ENCODE measurements at places on chromosomes 2 and 18.
A peak's percentile ranks its signal among the peaks of the same experiment; 100 is the strongest.

DNA sequence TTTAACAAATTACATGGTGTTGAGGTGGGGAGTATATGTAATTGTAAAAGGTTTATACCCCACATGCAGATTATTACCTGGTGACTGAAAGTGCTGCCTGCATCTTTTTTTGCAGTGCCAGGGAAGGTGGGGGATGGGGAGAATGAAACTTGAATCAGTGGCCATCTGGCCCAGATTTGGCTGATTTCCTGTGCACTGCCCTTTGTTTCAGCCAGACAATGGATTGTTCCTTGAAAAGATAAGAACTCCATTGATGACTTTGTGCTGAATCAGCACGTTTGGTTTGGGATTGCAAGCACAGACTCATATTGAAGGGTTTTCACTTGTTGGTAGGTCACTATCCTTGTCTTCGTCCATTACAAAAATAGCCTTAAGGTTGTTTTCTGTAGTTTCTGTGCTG lies 20.9 kb downstream of the GREB1L start:
- DNase-seq: no peak

DNA sequence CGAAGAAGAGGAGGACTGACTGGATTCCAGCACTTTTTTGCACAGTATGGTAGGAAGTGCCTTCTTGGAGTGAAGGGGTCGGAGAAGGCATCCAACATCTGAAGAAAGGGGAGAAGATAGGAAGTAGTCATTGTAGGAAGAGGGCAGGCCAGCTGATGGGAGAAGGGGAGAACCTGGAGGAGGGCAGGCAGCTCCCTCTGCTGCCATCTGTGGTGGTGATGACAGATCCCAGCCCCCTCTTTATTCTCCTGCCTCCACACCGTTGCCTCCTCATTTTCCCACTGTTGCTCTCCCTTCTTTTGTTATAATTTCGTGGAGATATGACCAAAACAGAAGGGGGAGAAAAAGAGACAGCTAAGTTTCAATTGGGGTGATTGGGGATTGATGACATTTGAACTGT lies 2.9 kb upstream of the SCYGR2 start:
- DNase-seq: no peak

- peak; percentile 38 for DNase-seq
Measured at GRCh38 chr2:236352761-236353593, 88.8 kb upstream of the ASB18 start.

DNA sequence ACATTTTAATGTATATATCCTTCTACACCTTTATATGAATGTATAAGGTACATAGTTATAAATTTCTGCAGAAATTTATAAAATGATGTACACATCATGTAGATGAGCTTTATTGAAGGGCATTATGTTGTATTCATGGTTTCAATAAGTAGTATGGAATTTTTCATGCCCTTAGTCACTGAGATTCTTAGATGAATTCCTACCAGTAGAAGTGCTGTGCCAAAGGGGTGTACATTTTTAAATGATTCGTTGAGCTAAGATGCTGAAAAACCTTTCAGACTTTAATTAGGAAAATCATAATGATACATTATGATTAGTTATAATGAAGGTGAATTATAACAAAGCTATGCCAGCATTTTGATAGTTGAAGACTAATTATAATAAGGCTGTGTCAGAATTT lies 115.2 kb downstream of the ZNF236 start:
- DNase-seq: no peak

DNA sequence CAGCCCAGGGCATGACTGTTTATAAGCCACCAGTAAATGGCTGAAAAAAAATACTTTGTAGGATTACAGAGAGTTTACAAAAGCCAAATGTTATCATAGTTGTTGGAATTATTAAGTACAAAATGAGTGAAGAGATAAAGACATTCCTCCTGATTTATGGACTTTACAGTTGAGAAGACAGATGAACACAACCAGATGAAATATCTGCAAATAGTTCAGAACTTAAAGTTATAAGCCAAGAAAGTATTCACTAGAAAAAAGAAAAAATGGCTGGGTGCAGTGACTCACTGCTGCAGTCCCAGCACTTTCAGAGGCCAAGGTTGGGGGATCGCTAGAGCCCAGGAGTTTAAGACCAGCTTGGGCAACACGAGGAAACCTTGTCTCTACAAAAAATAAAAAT lies 11.2 kb downstream of the PMAIP1 start:
- no peak for DNase-seq

DNA sequence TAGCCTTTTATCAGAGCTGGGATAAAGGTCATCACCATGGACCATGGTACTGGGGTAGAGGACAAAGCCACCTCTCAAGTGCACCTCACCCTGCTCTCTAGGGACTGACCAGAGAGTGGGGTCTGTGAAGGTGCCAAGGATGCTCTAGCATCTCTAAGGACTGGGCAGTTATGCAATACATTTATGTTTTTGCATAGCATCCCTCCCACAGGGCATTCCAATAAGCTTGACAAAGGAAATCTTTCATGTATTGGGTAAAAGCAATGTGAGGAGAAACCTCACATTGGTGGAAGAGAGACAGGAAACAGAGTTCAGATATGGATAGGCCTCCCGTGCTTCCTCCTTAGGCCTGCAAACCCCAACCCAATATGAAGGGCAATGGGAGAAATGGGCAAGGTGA lies 31.6 kb downstream of the STK39 start:
- no peak for DNase-seq

GRCh38 chr2:189557373-189557772 lies 23.2 kb downstream of the SLC40A1 start:
- no peak for DNase-seq

DNA sequence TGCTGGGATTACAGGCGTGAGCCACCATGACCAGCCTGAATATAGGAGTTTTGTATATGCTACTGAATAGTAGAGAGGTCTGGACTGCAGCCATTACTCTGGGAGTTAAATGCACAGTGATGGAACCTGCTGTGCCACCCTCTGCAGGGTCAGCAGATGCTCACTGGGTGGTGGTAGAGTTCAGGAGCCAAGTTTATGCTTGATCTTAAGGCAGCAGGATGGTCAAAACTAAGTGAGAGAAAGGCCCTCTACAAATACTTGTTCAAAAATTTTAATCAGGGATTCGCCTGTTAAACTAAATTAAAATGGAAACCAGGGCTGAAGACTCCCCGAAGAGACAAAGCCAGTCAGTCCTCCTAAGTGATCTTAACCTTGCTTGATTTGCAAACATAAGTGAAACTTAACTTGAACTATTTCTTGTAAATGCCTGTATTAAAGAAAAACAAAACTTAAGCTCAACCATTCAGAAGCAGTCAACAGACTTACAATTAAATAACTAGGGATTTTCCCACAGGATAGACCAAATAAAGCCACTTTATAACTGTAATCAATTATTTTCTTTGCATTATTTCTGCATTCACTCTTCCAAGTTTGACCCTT lies 4.2 kb upstream of the WDFY1 start:
- no peak for DNase-seq

- DNase-seq: peak; percentile 42
Measured at GRCh38 chr2:181077128-181077709, 96.8 kb downstream of the UBE2E3 start.

DNA sequence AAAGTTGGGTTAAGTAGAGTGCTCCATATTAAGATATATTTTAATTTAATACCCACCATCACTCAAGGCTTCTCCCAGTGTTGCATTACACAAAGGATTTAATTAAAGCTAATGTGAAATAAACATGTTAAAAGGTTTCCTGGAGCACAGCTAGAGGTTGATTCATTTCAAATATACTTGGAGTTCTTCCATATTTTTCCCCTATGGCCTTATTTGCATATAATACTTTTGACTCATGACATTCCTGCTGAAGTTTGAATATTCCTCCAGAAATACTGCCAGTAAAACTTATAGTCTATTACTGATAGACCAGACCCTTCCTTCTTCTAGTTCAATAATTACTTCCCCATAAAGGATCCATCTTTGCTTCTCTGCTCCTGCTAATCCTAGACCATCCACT lies 227.5 kb downstream of the GULP1 start:
- DNase-seq: no peak

DNA sequence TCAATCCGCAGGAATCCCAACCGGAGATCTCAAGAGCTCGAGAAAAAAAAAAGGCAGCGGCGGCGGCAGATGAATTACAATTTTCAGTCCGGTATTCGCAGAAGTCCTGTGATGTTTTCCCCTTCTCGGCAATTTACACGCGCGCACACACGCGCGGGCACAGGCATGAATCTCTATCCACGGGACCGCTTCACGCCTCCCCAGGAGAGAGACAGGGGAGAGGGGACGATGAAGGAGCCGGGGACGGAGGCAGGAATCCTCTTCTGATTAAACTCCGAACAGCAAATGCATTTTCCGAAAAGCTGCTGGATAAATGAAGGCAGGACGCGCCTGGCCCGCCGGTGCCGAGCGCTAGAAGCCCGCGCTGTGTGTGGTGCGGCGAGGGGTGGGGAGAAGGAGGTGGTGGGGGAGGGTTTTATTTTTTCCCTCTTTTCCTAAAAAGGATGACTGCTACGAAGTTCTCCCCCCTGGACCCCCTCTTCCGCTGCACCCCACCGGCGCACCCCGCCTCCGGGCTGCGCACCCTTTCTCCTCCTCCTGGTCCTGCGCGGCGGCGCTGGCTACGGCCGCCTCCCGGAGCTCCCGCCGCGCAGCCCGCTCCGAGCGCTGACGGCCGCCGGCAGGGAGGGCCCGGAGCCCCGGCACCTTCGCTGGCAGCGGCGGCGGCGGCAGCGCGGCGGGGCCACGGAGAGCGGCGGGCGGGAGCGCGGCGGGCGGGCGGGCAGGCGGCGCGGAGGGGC lies at the start of gene BCL2:
TSS of gene BCL2 (minus strand) at position 387 of the 740 bp plus-strand sequence.
- DNase-seq: peak; percentile 51

DNA sequence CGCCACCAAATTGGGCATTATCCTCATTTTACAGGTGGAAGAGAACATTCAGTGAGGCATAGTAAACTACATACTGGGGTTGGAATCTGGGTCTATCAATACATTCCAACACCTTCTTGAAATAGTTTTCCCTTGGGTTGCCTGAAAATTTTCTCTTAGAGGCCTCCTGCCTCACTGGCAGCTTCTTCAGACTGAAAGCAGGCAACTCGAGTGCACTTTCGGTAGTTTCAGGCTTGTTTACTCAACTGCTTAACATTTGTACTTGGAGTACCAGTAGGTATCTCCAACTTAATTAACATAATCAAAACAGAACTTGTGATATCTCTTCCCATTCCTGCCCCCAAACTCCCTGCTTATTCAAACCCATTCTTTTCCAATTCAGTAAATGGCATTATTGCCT lies 36.2 kb upstream of the C2orf74 start:
- DNase-seq: no peak

DNA sequence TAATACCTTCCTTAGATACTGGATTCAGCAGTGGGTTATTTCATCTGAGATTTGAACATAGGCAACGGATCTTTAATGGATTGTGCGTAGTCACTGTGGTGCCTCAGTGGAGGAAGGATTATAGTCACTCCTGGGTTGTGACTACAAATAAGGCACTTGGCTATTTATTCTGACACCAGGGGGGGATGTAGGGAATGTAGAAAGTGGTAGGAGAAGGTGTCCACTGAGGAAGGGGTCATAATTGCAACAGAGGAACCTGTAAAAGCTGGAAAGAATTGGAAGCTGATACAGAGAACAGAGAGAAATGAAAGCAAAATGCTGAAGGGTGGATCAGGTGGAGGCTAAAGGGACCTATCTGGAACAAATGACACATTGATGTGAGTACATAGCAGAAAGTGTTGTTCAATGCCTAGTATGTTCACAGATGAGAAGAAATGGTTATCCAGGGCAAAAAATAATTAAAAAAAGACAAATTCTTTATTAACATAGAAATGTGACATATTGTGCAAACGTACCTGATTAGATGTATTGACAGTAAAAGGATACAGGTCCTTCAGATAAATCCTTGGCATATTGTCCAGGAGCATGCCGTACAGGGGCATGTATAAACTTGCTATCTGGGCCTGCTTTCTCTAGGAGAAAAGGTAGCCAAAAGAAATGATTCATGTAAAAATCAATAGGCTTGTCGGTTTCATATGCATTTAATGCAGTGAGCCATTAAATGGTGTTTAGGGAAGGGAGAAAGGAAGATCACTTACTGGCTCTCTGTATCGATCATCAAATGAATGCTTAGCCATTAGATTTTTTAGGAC lies 91.2 kb upstream of the CCDC195 start:
- no peak for DNase-seq

Measured in skin of body (tissue), 3 donors.